ENCODE measurements at places on chromosomes 2 and 18. TPM values are rescaled to one million over a fixed set of nuclear protein-coding genes. Genes with fewer than 3 reads are reported as not detected.

PRSS56 gene
- 2.0 TPM for total RNA-seq

REG1A gene
- not detected for total RNA-seq

PLB1 gene
- 4.9 TPM for total RNA-seq

EML6 gene
- total RNA-seq = 8.0 TPM

MC5R gene
- not detected for total RNA-seq

KRTCAP3 gene
- 2.2 TPM for total RNA-seq

CAPN14 gene
- not detected for total RNA-seq

KIF3C gene
- 1.4 TPM for total RNA-seq

AKAIN1 gene
- not detected for total RNA-seq

OBSL1 gene
- total RNA-seq = 38.7 TPM

KYNU gene
- 0.17 TPM for total RNA-seq

CNTNAP5 gene
- not detected for total RNA-seq

ZEB2 gene
- total RNA-seq = 23.3 TPM
